Germinal center (tissue), 1 donor: ENCODE measurements at places on chromosomes 2 and 18.

DNA sequence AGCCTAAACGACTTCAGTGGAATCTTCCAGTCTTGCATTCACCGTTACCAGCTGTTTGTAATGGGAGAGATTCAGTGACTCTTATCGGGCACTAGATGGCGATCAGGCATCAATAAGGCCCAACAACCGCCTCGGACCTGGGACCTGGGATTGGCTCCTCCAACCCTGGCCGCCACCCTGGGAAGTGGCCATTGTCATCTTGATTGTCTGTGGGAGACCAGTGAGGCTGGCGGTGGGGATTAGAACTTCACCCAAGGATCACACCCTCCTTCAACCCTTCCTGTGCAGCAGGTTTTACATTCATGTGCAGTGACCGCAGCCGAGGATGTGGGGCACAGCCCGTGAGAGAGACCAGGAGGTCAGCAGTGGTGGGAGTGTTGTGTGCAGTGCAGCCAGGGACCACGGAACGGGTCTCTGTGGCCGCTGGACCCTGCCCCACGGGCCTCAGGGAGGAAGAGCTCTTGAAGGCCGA lies 85.3 kb downstream of the SPP2 start:
- DNase-seq = peak; percentile 61

GRCh38 chr2:54122939-54123338 lies 7.5 kb downstream of the ACYP2 start:
- DNase-seq = no peak

DNA sequence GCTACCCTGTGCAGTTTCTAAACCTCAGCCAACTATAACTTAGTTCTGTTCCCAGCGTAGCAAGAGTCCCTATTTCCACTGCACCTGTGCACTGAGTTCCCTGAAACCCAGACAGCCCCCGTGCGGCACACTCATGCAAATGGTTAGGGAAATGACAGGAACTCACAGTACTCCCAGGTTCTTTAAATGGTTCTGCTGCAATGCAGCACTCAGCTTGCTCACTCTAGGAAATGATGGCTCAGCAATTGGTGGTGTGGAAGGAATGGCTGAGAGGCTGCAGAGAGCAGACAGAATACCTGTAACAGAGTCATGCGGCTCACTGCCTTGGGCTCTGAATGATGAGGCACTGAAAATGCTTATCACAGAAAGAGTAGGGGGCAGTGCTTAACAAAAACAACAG lies 143.0 kb downstream of the RAD51AP2 start:
- DNase-seq = no peak

DNA sequence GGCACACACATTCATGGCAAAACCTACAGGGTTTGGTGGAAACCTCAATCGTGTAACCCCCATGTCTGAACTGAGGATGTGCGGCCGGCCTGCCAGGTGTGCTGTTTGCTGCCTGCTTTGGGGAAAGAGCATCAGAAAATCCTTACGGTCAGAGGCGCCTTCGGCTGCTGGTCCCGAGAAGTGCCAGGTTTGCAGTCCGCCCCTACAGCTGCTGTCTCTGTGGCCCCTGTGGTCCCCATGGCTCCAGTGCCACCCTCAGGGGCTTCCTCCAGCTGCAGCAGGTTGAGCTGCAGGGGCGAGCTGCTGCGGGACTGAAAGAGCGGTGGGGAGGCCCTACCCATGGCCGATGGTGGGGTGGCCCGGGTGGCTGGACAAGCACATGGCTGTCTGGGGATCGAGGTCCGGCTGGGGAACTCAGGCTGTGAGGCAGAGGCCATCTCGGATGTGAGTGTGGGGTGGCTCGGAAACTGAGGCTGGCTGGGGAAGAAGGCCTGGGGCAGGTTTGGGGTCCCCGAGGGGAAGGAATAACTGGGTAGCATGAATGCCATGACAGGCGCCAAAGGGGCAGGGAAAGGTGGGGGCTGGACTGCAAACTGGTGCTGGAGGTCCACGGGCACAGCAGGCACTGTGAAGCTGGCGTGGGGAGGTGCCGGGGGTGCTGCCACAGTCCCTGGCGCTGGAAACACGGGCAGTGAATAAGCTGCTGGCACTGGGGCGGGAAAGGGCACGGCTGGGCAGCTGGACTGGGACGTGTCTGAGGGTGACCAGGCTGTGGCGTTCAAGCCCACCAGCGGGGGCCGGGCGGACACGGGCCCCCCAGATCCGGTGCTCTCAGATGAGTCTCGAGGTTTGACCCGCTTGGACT lies 13.2 kb upstream of the HES6 start:
- DNase-seq = no peak

DNA sequence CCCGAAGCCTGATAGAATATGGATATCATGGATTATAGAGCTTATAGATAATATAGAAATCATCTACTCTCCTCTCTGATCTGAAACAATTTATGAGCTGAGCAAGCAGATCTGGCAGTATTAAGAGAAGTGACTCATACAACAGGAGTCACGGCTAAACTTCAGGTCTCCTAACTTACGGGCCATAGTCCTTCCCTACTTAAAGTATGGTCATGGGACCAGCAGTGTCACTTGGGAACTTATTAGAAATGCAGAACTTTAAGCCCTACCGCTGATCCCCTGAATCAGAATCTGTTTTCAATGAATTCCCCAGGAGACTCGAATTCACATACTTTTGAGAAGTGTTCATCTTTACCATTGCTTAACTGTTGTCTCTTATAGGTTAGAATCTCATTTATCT lies 195.7 kb upstream of the FANCL start:
- DNase-seq = no peak

GRCh38 chr18:74233933-74234325 lies 57.8 kb downstream of the CYB5A start:
- DNase-seq = no peak

- no peak for DNase-seq
Observed at GRCh38 chr2:241033336-241033987, 35.0 kb downstream of the SNED1 start.

DNA sequence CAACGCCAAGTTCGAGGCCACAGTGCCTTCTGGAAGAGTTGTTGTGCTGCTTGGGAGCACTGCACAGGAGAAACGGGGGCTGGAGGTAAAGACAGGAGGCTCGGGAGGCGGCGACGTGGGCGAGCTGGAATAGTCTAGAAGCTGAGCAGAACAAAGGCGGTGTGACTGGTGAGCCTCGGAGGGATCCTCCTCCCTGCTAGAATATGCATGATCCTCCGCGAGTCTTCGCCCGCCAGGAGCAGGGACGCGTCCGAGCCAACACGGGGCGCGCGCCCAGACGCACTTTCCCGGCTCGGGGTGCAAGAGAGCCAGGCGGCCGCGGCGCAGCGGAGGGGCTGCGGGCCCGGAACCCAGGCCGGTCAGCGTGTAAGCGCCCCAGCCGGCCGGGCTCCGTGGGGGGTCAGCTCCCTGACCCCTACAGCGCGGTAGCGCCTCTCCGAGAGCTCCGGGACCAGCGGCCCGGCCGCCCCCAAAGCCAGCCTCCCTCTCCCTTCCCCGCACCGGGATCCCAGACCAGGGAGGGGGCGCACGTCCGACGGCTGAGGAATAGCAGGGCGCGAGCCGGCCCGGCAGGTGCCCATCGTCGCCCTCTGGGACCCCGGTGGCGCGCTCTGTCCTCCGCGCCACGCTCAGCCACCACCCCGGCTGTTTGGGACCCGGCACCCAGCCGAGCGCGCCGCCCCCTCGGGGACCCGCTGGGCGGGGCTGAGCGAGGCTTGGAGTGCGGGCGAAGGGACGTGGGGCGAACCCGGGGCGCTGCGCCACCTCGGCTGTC lies 62.5 kb downstream of the GNAL start:
- DNase-seq = no peak

- no peak for DNase-seq
Observed at GRCh38 chr2:214987261-214987660, 151.2 kb downstream of the ABCA12 start.

DNA sequence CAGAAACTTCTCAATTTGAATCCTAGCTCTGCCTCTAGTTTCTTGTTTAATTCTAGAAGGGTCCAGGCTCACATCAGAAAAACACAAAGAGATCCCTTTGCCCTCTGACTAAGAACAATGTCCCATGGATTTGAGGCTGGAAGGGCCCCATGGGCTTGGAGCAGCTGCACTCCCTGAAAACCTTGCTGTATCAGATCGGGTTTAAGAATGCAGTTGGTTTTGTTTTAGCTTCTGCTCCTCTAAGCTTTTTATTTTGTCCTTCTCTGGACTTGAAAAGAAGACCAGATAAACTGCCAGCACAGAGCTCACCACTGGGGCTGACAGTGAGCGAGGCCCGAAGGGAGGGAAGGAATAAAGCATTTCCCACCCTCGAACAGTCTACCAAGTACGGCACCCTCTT lies 69.2 kb upstream of the WIPF1 start:
- no peak for DNase-seq

- DNase-seq = no peak
Observed at GRCh38 chr18:46176001-46176400, 71.8 kb downstream of the HAUS1 start.

GRCh38 chr2:155022531-155022930 lies 324.0 kb downstream of the KCNJ3 start:
- no peak for DNase-seq

DNA sequence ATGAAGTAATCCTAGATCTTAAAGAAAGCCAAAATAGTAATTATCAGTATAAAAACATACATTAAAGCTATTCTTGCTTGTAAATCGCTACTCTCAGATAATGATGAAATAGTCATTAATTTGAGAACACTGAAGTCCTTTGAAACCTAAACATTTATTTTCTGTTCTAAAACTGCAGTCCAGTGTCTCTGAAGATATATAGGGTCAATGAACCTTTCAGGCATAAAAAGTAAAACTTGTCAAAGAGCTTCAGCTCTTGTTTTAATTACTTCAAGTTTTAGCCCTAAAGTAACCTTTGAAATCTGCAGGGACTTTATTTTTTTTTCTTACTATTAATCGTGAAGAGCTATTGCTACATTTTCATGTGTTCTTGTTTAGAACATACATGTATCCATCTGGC lies 116.3 kb downstream of the KYNU start:
- DNase-seq = no peak

- DNase-seq = no peak
Observed at GRCh38 chr2:214630402-214631045, 179.0 kb downstream of the BARD1 start.

DNA sequence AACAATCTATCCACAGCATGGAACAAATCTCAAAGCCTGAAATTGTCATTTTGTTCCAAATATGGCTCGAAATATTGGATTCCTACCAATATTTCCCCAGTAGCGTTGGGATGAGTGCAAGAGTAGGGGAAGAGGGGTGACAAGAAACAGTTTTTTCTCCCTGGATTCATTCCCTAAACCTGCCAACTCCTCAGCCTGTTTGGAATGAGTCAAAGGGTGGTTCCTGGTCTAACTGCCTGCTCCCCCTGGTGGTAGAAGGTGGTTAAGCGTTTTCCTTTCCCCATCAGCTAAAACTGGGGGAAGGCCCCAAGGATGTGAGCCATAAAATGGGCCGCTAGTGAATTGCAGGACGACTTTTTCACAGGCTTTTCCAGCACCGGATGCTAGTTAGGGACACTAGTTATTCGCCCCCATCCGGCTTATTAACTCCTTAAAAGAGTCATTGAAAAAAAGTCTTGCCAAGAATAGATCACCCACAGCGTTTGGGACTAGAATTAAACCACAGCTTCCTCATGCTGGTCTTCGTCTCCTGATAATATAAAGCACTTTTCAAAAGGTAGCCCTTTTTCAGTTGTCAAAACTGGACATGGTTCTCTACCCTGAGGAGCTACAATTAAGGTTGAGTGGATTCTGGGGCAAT lies 72.5 kb downstream of the DHRS9 start:
- peak; percentile 37 for DNase-seq

DNA sequence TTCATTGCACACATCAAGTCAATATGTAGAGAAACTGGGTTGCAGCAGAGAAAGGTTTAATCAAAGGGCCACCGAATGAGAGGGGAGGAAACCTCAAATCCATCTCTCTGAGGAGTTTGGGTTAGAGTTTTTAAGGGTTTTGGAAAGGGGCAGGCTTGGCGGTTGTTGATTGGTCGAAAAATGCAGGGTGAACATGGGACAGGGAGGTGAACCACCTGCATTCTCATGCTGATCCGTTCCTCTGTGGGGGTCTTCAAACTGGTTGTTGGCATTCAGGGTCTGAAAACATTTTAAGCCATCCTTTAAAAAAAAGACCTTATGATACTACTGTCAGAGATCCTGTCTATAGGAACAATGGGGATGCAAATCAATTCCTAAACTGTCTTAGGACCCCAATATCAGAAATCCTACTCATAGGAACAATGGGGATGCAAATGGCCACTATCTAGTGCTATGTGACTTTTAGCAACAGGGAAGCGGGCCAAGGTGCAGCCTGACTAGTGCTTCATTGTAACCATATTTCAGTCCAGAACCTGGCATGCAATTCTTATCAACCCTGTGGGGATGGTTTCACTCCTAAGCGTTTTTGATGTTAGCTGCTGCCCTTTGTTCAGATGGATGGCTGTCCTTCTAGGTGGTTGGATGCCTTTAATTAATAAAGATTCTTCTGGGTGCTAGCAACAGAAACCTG lies 120.1 kb upstream of the MGAT5 start:
- no peak for DNase-seq

GRCh38 chr2:170953941-170954340 lies 24.9 kb downstream of the GORASP2 start:
- DNase-seq = no peak

DNA sequence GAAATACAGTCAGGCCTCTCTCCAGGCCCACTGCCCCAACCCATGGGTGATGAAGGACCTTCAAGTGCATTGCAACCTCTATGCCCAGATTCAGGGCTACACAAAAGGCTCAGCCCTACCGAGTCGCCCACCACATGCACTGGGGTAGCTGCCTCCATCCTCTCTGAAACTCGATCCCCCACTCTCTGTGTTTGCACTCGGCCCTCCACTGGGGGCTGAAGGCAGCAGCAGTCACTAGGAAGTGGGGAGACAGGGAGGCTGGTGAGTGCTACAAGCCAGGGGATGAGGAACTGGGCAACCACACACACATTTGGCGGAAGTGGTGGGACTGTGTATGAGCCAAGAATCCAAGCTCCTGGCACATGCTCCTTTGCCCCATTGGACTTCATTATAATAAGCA lies 94.6 kb downstream of the CERS6 start:
- DNase-seq = no peak

- DNase-seq = peak; percentile 92
Observed at GRCh38 chr2:61694312-61695274, 156.4 kb upstream of the XPO1 start.

DNA sequence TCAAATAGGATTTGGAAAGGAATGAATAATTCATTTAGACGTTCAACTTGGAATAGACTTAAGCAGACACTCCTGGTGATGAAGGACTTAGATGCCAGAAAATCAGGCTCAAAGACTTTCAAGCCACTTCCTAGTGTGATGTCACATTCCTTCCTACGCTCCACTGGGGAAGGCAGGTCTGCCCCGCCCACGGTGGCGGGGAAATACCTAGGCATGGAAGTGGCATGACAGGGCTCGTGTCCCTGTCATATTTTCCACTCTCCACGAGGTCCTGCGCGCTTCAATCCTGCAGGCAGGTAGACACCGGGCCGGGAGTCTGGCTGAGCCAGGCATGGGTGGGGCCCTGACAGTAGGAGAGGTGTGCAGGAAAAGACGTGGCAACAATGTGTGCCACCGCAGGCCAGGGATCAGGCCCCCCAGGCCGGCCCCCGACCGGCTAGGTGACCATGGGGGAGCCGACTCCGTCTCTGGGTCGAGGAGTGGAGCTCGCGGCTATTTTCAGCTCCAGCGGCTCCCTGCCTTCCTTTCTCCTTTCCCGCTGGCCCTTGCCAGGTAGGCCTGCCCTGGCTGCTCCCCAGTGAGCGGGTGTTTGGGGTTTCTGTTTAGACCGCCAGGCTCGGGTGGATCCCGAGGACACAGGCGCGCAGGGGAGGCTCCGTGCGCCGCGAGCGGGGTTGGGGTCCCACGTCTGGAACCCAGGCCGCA lies at the start of gene IL1RL2:
IL1RL2 (plus strand) TSS at position 233 of the 705 bp plus-strand sequence. CDS start 845 bp downstream, outside the sequence.
- no peak for DNase-seq
